Fibroblast of lung (primary cell): ENCODE measurements at places on chromosomes 3 and 15.
A peak's percentile ranks its signal among the peaks of the same experiment; 100 is the strongest.

DNA sequence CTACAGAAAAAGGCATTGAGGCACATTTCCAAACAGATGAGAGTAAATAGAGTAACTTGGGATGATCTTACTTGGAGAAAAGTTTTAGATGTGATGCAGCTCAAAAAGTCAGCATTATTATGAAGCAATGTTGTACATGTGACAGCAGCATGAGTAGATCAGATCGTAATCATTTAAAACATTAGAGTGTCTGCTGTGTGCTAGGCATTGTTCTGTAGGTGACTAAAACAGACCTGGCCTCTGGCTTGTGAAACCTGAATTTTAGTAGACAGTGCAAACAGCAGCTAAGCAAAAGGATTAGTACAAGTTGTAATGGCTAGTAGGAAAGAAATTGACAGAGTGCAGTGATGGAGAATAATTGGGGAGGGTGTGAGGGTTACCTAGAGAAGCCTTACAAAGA, 15.1 kb downstream of the UBE2E1 start:
- no peak for DNase-seq

GRCh38 chr3:125585595-125586223, 9.6 kb downstream of the OSBPL11 start:
- DNase-seq = peak; percentile 87

DNA sequence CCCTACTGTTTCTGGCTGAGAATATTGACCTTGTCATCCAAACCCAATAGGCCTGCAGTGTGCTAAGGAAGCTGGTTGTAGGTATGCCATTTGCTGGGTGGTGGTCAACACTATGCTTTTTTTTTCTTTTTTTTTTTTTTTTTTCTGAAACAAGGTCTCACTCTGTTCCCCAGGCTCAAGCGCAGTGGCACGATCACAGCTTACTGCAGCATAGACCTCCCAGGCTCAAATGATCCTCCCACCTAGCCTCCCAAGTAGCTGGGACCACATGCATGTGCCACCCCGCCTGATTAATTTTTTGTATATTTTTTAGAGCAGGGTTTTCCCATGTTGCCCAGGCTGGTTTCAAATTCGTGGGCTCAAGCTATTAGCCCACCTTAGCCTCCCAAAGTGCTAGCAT, 35.7 kb upstream of the RHO start:
- DNase-seq = no peak

GRCh38 chr15:28030801-28031200, 68.3 kb downstream of the OCA2 start:
- DNase-seq = no peak

DNA sequence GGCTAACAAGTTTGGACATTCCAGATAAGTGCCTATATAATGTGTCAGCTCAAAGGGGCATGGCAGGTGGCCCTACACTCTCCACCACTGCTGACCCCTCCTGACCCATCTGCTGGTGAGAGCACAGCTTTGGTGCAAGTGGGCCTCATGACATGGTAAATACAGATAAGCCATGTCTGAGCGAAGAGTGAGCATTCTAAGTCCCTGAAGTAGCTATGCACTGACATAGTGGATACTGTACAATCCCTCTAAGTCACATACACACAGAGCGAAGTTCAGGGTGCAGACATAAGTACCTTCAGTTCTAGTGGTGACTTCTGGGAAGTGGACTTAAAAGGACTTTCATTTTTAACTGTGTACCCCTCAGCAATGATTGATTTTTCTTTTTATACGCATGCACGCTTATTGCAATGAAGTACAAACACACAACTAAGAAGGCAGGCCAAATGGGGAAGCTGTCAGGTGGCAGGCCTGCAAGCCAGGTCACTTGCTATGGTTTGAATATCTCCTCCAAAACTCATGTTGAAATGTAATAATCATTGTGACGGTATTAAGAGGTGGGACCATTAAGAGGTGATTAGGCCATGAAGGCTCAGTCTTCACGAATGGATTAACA, 41.5 kb downstream of the TBC1D2B start:
- DNase-seq = no peak

GRCh38 chr3:111352585-111352984, 189.4 kb upstream of the CD96 start:
- DNase-seq = peak; percentile 11

DNA sequence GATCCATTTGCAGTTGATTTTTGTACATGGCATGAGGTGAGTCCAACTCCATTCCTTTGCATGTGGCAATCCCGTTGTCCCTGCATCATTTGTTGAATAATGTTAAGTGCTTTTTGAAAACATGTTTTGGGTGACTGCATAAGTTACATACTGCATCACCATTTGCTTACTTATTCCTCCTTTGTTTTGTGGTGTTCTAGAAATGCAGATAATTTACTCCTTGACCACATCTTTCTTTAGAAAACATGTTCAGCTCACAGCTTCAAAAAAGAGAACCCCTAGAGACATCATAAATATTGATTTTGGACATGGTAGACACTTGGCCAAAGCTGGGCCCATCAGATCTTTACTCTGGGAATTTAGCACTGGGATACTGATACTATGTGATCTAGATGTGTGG, 135.3 kb upstream of the DAZL start:
- no peak for DNase-seq

- peak; percentile 46 for DNase-seq
Measured at GRCh38 chr15:63596676-63597037, 530 bp upstream of the FBXL22 start.

DNA sequence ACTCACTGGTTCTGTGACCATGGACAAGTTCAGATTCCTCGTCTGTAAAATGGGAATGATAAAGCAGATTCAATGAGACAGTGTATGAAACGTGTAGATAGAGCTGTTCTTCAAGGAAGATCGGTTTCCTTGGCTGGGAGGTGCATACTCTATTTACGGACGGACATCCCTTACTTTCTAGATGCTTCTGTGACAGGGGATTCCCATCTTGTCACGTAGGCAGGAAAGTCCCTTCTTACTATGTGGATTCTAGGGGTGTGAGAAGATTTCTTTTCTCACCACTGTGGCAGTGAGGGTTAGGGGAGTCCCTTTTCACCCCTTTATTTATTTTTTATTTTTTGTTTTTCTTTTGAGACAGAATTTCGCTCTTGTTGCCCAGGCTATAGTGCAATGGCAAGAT, 180.9 kb upstream of the TBL1XR1 start:
- no peak for DNase-seq

- no peak for DNase-seq
Measured at GRCh38 chr3:187705164-187705563, 2.8 kb upstream of the RTP2 start.

GRCh38 chr15:67359431-67360079, 105.0 kb downstream of the IQCH start:
- DNase-seq = no peak

DNA sequence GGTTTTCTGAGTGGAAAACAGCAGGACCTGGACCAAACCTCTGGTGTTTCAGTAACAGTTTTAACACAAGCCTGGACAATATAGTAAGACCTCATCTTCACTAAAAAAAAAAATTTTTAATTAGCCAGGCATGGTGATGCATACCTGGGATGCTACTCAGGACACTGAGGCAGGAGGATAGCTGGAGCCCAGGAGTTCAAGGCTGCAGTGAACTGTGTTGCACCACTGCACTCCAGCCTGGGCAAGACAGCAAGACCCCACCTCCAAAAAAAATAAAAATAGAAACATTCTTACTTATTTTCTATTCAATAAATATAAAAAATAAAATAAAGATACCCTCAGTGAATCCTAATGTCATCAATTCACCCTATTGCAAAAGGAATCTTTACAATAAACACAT, 21.5 kb downstream of the ULK4 start:
- no peak for DNase-seq

DNA sequence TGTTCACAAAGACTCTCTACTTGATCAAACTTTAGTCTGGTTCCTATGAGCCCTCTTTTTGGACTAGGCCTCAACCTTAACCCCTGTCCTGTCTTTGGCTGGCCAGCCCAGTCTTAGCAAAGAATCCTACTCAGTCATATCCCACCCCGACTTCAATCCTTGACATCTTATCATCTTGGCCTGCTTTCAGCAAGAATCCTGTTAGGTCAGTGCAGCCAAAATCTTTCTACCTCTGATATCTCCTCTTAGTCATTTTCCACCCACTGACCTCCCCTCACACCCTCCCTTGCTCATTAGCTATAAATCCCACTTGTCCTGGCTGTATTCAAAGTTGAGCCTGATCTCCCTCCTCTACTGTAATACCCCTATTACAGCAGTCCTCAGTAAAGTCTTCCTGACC, 286.1 kb downstream of the MAGI1 start:
- DNase-seq = no peak

DNA sequence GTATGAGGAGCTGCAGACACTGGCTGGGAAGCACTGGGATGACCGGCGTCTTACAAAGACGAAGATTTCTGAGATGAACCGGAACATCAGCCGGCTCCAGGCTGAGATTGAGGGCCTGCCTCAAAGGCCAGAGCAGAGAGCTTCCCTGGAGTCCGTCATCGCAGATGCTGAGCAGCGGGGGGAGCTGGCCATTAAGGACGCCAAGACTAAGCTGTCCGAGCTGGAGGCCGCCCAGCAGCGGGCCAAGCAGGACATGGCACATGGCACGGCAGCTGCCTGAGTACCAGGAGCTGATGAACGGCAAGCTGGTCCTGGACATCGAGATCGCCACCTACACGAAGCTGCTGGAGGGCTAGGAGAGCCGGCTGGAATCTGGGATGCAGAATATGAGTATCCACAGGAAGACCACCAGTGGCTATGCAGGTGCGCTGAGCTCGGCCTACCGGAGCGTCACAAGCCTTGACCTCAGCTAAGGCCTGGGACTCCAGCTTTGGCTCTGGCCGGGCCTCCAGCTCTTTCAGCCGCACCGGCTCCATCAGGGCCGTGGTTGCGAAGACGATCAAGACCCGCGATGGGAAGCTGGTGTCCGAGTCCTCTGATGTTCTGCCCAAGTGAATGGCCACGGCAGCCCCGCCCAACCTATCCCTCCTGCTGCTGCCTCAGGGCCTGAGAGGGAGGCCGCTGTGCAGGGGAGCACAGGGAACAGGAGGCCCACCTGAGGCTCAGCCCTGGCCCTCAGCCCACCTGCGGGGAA, 9.2 kb upstream of the SHC4 start:
- no peak for DNase-seq

- DNase-seq = no peak
Measured at GRCh38 chr3:50816894-50817293, 142.2 kb downstream of the DOCK3 start.

- no peak for DNase-seq
Measured at GRCh38 chr3:194469977-194470376, 16.8 kb downstream of the ATP13A3 start.

DNA sequence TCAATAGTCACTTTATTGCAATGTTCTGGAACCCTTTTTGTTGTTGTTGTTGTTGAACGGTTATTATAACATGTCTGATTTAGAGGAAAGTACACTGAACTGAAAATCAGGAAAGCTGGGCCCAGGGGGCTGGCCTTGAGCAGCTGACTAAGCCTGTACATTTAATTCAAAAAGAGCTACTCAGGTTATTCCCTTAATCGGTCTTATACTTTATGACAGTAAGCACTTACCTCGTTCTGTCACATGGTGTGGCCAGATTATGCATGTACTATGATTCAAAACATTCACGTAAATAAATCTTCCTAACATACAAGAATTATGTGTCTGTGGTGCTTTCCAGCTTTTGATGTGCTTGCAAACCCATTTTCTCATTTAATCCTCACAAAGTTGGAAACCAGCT, 382.5 kb upstream of the TPRG1 start:
- no peak for DNase-seq

- DNase-seq = no peak
Measured at GRCh38 chr3:197959500-197959890, 522 bp upstream of the LMLN start.

GRCh38 chr15:52463638-52464037, 65.0 kb downstream of the MYO5A start:
- no peak for DNase-seq

DNA sequence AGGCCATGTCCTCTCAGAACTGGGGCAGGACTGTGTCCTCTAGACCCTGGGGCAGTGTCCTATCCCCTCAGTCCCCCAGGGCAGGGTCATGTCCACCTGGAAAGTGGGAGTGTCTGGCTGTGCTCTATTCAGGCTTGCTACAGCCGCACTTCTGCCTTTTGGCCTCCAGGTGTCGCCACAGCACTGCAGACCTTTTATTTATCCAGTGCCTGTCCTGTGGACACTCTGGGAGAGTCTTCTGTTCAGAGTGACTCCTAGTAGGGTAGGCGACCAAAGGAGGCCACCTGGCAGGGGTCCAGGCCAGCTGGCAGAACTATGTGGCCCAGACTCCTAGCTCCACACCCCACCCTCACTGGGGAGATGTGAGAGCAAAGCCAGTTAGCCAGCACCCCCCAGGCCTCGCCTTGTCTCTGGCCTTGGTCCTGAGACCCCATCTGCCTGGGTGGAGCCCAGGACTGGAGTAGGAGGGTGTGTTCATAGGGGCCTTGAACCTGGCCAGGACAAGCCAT, 3.9 kb downstream of the TMIE start:
- DNase-seq = peak; percentile 40

DNA sequence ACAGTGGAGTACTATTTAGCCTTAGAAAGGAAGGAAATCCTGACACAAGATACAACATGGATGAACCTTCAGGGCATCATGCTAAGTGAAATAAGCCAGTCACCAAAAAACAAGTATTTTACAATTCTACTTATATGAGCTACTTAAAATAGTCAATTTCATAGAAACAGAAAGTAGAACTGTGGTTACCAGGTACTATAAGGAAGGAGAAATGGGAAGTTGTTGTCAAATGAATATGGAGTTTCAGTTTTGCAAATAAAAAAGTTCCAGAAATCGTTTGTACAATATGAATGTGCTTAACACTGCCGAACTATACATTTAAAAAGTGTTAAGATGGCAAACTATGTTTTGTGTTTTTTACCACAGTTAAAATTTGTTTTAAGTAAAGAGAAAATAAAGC, 26.8 kb downstream of the TRANK1 start:
- no peak for DNase-seq

DNA sequence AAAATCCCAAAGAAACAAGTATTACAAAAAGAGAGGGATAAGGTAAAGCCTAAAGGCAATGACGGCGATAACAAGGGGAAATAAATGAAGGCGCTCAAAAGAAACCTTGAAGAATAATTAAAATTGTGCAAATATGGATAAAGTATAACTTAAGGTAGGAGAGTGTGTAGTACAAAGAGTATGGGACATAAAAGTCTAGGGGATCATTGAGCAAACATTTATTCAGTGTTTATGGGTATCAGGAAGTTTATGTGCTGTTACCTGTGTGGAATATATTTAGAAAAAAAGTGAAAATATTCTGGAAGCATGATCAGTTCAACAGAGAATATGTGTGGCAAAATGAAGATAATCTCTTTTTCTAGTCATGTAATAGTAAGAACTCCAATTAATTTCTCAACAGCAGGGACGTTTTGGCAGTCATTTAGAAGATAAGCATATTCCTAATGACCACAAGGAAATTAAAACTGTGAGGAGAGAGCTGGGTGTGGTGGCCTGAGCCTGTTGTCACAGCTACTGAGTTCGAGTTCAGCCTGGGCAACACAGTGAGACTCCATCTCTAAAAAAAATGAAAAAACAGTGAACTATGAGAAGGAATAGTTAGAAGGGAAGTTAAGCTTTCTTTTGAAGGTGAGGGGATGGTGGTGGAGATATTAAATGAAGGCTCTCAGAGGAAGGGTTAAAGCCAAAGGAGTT, 27.4 kb downstream of the GOLM2 start:
- DNase-seq = no peak
